AG09319 (cell line): ENCODE measurements at places on chromosomes 1 and 21.

GRCh38 chr1:150083907-150084306 is 16.3 kb downstream of the VPS45 start:
- DNase-seq: no peak

GRCh38 chr1:43381612-43382011 is 8.0 kb downstream of the MED8 start:
- no peak for DNase-seq

GRCh38 chr1:213738658-213739057 is 249.1 kb upstream of the PROX1 start:
- no peak for DNase-seq

DNA sequence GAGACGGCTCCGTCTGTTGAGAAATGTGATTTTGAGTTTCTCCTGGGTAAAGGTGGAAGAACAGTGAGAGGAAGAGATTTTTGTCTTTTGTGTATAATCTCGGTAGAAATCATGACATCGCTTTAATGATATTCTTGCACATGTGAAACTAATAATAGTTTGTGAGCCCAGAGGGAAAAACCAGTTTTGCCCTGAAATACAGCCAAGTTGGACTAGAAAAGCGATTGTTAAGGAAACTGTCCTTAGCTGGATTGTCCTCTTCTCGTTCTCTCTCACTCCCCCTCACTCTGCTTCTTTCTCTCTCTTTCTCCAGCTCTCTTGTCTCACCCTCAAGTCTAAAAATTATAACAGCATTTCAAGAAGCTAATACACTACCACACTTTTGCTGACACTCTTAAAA is 17.1 kb downstream of the KCNJ6 start:
- no peak for DNase-seq

GRCh38 chr1:87325982-87326738 is 2.5 kb upstream of the LMO4 start:
- DNase-seq: no peak

GRCh38 chr1:235976490-235976889 is 88.4 kb downstream of the NID1 start:
- no peak for DNase-seq

DNA sequence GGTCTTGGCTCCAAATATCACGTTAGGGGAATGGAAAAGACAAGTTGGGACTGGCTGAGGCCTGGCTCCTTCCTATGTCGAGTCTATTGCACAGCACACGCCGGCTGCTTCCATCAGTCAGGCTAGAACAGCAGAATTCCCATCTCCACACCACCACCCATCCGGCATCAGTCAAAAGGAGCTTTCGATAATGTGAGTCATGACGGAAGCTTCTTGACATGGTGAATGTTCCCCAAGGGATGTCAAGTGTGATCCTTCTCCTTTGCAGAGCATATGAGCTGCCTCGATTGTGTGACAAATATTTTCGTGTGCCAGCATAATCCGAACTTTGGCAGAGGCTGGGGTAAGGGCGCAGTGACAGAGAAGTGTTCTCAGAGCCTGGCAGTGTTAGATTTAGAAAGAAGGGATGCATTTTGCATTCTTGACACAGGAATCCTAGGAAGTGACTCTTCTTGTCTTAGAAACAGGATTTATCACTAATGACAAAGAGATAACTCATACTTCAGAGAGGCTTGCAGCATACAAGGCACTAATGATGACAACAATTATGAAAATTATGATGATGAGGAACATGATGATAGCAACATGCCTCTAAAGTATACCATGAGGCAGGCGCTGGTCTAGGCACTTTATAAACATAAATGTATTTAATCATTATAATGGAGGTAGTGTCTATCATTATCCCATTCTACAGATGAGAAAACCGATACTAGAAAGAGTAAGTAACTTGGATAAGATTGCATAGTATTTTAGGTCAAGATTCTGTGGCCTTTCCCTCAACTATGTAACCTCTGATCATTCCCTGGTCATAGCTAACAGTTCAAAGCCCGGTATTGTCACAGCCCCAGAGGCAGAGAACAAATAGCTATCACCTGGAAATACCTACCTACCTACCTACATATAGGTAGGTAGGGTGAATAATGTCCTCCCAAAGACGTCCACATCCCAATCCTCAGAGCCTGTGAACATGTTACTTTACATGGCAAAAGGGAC is 135.0 kb downstream of the KCNJ6 start:
- DNase-seq: no peak

DNA sequence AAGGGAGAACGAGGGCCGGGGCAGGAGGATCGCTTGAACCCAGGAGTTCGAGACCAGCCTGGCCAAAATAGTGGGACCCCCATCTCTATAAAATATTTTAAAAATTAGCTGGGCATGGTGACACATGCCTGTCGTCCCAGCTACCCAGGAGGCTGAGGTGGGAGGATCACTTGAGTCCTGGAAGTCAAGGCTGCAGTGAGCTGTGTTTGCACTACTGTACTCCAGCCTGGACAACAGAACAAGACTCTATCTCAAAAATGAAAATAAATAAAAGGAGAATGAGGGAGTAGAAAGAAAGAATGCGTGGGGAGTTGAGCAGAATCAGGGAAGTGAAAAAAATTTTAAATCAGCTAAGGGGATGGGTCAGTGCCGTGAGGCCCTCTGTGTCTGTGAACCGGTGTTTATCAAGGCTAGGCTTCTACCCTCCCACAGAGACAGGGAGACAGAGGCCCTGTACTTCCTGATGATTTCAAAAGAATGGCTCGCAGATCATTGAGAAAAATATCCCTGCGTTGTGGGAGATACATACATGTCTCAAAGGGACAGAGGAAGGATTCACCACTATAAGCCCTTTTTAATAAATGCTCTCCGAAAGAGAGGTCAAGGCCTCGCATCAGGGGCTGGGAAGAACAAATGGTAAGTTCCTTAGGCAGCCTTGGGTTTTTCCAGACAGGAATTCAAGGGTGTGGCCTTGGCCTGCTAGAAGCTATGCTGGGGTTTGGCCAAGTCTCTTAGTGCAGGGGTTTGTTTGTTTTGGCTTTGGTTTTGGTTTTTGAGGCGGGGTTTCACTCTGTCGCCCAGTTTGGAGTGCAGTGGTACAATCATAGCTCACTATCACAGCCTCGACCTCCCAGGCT is 20.7 kb downstream of the IL10RB start:
- no peak for DNase-seq

DNA sequence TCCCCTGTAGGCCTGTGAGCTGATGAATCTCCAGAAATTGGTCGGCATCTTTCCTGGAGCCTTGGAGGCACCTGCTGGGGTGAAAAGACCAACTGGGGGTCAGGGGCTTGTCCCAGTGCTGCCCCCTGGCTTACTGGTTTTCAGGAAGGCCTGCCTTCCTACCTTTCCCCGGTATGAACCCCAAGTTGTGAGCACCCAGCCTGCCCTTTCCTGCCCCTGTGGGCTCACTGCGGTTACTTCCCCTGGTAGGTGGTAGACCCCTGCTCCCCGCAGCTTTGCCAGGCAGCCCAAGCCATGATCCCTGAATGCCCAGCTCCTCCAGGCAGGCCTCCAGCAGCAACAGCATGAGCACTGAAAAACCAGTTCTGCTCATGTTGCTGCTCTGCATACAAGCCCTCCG is 10.2 kb downstream of the DMRTB1 start:
- DNase-seq: no peak

DNA sequence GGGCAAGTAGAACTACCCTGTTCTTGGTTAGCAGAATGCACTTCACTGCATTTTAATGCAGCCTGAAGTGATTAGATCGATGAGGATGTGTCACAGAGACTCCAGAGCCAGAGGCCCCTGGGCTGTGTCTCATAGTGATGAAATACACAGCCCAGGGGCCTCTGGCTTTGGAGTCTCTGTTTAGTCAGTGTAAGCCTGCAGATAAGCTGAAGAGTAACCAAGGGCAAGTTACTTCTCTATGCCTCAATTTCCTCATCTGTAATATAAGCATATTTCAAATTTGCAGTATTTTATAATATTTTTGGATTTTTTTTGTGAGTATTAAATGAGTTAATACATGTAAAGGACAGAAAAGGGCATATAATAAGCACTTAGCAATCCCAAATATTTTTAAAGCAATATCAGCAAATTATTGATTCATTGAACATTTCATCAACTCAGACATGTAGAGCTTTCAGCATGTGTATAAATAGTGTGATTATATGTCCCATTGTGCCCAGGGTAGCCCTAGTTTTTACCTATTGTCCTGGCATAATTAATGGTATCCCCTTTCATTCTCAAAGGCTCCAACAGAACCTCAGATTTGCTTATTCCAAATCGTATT is 23.6 kb upstream of the APOBEC4 start:
- no peak for DNase-seq

GRCh38 chr1:34320053-34320669 is 143.5 kb downstream of the C1orf94 start:
- no peak for DNase-seq

- no peak for DNase-seq
Measured at GRCh38 chr1:74396933-74397332, 115.5 kb downstream of the LRRC53 start.

DNA sequence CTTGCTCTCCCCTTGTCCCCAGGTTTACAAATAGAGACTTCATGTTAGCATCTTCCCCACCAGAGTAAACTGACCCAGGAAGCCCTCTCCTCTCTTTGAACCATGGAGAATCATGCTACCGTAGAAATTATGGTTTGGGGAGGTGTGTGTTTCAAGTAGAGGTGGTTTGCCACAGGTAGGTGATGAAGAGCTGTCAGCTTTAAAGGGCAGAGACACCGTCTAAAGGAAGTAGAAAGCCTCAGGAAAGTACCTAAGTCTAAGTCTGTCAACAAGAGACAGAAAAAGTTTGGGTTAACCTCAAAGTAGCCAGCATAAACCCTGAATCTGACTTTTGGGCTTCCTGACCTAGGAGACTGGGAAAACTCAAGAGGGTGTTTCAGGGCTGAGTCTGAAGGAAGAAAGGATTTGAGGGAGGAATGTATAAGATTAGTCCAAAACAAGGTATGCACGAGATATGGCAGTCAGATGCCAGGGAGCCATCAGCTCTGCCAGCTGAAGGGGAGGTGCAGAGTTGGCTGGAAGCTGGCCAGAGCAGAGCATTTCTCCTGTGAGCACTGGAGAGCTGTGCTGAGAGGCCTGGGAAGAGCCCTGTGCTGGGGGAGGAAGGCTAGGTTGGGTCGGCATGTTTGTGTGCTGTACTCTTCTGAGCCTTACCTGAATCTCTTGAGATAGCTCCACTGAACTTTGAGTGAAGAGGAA is 14.3 kb downstream of the ADAMTSL4 start:
- DNase-seq: no peak

GRCh38 chr1:87121711-87122163 is 206.9 kb upstream of the LMO4 start:
- peak; percentile 22 for DNase-seq

- DNase-seq: peak; percentile 8
Measured at GRCh38 chr1:246647113-246647512, 77.1 kb upstream of the SCCPDH start.

GRCh38 chr1:12124693-12125421 is 41.9 kb upstream of the TNFRSF1B start:
- DNase-seq: peak; percentile 35

- no peak for DNase-seq
Measured at GRCh38 chr1:65175171-65176055, 27.4 kb downstream of the AK4 start.

DNA sequence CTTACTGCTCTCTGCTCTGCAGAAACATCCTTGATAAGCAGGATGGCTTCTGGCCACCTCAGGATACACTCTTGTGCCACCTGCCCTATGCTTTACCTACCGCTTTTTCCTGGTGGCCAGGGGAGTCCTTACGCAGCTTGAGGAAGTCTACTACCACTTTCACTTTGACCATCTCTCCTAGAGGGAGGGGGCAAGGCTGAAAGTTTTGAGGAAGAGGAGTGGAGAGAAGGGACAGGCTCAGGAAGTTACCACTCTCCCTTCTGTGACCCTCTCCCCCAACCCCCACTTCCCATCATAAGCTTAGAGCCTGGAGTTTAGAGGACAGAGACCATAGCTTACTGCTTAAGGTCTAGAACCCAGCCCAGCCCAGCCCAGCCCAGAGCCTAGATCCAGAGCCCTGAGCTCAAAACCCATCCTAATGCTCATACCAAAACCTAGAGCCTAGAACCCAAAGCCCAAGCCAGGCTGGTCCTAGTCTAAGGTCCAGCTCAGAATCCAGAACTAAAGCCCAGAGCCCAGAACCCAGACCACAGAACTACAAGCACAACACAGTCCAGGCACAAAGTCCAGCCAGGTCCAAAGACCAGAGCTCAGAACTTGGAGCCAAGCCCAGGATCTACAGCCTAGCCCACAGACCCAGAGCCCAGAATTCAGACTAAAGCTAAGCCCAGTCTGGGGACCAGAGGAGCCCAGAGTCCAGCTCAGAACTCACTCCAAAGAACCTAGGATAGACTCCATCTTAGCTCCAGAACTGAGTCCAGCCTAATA is 18.0 kb upstream of the MFSD2A start:
- no peak for DNase-seq

DNA sequence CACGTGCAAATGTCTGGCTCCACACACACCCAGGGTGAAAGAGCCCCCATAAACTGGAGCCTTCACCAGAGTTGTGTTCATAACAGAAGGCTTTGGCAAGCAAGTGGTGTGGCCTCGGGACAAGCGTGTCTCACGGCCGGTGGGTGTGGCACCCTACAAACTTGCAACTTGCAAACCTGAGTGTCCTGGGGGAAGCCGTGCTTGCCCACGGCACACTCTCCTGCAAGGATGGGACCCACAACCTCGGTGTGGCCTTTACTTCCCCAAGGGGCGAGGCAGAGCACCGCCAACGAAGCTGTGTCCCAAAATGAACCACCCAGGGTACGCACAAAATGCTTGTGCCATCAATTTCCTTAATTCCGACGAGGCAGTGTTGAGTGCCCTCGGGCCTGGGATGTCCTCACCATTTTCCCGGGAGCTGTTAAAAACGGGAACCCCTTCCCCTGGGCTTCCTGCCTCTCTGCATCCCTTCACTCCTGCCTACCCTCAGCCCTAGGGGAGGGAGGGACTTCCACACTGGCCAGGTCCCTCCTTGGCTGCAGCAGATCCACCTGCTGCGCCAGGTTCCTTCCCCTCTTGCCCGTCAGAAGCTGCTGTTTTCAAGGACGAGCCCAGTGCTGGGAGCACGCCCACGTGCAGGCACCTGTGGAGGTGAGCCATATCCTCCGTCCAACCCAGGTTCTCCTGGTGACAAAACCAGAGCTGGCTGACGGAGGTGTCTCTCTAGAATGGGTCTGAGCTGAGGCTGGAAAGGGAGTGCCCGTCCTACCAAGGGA is 111.4 kb downstream of the NPHP4 start:
- no peak for DNase-seq

DNA sequence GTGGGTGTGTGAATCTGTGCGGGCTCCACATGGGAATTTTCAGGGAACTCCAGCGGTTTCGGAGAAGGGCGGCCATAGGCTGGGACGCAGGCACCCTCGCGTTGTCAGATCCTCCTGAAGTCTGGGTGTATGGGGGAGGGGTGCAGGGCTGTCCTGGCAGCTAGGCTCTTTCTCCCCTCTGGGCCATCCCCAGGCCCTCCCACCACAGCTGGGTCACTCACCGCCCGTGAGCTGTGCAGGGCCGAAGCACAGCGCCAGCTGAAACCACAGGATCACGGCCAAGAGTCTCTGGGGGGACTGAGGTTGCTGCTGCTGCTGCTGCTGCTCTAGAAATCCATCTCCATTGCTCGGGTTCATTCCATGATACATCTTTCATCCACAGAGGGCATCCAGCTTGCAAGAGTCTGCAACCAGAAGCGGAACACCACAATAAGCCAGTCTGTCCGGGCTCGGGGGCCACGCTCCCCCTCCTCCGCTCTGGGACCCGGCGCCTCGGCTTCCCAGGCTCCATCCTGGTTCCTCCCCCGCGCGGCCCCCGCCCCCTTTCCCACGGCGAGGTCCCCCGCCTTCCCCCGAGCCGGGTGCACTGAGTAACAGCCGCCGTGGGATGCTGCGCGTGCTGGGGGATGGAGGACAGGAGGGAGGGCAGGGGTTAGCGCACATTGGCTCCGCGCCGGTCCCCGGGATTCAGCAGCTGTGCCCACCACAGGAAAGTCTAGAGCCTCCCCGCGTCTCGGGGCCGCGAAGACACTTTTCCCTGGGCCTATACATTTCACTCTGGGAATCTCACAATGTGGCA is 720 bp downstream of the SUSD4 start:
- no peak for DNase-seq
